Left lung (tissue), 14 donors: ENCODE measurements at places on chromosomes 4 and X.
A peak's percentile ranks its signal among the peaks of the same experiment; 100 is the strongest.

DNA sequence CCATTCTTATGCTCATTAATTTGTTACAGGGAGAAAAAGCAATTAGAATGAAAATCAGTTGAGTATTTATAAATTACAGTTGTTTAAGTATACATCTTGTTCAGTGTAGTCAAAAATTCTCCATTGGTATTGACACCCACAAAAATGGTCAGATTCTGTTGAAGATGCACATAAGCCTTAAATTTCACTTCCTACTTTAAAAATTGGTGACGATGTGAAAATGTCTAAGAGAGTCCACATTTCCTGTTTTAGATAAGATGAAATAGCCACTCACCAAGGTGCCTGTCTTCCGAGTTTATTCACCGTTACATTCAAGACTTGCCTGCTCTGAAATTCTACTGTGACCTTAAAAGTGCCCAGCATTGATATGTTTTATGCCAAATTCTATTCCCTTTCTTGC, 93.6 kb downstream of the GPR143 start:
- no peak for DNase-seq

GRCh38 chr4:109665783-109666485, 37.3 kb downstream of the CASP6 start:
- DNase-seq = no peak

DNA sequence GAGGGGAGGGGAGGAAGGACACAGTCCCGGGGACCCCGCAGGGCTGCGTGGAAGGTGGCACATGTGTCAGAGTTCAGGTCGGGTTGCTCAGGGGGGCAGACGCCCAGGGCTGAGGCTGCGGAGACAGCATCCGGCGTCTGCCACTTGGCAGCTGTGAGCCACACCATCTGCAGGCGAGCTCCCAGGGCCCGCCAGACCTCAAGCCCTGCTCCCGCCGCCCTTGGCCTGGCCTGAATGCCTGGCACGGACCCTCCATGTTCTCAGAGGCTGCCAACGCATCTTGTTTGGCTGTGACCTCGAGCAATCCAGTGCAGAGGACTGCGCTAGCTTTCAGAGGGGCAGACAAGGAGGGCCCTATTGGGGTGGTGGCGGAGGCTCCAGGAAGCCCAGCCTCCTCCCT, 5.1 kb downstream of the BGN start:
- DNase-seq = no peak

DNA sequence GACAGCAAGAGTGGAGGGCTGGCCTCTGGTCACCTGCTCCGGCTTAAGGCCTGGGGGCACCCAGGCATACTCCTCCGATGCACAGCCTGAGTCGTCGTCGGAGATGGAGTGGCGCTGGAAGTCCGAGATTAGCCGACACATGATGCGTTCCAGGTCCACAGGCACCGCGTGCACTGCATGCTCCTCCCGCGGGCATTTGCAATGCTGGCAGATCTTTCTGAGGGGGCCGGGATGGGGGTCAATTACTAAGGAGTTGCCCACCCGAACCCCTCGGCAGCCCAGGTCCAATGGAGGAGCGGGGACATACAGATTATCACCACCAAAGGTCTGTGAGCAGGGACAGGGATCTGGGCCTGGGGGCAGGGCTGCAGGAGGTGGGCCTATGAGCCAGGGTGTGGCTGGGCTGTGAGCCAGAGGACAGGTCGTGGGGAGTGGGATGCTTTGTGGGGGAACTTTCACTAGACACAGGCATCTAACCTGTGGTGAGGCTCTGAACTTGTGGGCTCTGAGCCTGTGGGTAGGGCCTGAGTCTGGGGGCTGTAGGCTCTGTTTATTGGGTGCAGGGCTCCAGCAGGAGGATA, 2.4 kb downstream of the PRICKLE3 start:
- DNase-seq = no peak

DNA sequence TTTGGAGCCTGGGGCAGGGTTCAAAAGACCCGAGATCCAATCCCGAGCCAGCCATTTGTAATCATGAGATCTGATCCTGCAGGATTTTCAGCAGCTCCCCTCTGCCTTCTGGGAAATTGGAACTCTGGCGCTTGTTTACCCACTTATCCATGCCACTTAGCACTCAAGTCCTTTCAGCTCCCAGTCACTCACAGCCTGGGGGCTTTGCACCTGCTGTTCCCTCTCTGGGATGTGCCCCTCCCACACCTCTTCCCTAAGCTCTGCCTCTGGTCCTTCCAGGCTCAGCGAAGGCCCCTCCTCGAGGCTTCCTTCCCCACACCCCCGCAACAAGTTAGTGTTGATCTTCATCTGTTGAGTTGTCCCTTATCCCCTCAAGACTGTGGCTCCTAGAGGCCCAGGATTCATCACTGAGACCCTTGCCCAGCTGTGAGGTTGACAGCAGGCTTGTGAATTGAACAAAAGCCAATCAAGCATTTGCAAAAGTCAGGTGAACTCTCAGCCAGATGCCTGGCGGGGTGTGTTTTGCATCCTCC, 99.1 kb upstream of the AFAP1 start:
- DNase-seq = no peak

GRCh38 chr4:28402751-28403150, 1542.1 kb downstream of the STIM2 start:
- DNase-seq = no peak

DNA sequence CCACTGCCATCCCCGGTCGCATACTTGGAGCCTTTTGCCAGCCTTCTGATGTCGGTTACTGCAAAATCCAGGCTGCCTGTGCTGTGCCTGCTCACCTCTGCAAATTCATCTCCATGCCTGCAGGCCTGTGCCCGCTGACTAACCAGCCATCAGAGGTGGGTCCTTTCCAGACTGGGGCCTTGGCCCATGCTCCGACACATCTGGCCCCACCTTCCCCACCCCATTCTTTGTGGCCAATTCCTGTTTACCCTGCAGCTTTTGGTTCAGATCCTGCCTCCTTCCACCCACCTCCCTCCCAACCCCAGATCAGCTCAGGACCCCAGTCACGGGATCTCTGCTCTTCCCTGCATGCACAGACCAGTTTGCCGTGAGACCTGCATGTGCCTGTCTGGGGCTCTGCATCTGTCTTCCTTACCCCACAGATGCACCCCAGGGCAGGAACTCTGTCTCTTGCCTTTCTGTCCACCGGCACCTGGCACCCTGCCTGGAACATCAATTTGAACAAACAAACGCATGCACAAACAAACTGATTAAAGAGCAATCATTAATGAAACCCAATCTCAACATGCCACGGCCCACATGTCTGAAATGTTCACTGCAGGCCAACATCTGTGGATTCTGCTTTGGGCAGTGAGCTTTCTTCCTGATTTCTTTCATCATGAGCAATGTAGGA, 112.8 kb upstream of the PSAPL1 start:
- no peak for DNase-seq

- no peak for DNase-seq
Observed at GRCh38 chr4:176433983-176434382, 114.2 kb downstream of the SPCS3 start.

- DNase-seq = no peak
Observed at GRCh38 chr4:36411338-36411737, 129.9 kb downstream of the DTHD1 start.

DNA sequence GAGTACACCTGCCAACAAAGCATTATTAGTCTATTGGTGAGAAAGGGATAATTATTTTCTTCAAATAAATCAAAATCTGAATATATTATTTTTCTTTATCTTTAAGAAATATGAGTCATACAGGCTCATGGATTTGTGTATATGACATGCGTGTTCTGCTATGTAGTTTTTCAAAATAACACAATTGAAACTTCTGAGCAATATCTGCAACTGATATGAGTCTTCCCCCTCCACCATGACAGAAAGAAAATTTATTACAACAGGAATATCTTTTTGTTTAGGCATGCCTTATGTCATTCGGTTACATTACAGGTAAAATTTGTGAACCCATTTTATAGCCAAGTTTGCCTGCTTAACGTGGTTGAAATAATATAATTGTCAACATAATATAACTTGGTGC, 32.0 kb downstream of the TMPRSS11A start:
- DNase-seq = no peak

DNA sequence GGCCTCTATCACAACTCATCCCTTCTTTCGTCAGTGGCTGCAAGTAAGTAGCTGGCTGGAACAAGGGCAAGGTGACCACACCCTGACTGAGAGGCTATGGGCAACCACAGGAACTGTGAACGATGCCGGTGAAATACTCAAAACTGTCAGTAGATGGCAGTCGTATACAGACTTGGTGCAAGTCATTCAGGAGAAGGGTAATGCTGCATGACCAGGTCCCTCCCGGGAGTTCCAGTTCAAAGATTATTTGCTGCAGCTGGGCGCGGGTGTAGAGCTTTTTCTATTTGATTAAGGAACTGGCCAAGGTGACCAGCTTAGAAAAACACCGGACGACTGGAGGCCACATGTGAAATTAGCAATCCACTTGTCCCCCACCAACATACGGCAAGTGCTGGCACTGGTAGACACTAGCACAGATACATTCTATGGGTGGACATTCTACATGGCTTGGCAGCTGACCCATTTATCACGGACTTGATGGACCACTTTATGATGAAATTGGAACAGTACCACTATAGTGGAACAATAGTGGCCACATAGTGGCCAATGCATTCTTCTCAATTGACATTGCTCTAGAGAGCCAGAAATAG, 726.6 kb downstream of the TRAM1L1 start:
- peak; percentile 22 for DNase-seq

DNA sequence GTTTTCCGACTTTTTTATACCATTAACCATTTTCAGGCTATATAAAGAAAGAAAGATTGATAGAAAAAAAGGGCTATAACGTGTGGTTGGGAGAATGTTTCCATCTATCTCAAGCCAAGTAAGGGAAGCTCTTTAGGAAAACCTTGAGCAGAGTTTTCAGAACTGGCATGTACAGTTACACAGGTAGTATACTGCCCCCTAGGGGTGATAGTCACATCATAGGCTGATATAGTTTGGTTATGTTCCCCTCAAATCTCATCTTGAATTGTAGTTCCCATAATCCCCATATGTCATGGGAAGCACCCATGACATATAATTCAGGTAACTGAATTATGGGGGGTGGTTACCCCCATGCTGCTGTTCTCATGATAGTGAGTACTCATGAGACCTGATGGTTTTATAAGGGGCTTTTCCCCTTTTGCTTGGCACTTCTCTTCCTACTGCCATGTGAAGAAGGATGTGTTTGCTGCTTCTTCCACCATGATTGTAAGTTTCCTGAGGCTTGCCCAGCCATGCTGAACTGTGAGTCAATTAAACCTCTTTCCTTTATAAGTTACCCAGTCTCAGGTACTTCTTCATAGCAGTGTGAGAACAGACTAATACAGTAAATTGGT, 186.8 kb downstream of the TMA16 start:
- peak; percentile 17 for DNase-seq

DNA sequence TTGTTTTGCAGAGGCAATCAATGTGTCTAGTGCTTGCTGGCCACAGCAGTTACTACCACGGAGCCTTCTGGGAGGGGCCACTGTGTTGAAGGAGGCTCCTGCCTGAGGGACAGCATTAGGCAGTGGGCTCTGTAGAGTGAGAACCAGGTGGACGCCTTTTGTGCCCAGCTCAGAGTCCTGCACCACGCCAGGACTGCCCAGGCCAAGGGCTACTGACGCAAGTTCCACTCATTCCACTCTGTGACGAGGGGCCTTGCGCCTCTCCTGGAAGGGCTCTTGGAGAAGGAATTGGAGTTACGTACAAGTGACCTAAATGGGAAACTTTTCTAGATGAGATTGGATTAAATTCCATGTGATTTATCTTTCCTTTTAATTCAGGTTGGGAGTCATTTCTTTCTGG, 102.8 kb upstream of the MAGEE2 start:
- DNase-seq = no peak

- DNase-seq = no peak
Observed at GRCh38 chr4:95563638-95564337, 15.0 kb upstream of the UNC5C start.

DNA sequence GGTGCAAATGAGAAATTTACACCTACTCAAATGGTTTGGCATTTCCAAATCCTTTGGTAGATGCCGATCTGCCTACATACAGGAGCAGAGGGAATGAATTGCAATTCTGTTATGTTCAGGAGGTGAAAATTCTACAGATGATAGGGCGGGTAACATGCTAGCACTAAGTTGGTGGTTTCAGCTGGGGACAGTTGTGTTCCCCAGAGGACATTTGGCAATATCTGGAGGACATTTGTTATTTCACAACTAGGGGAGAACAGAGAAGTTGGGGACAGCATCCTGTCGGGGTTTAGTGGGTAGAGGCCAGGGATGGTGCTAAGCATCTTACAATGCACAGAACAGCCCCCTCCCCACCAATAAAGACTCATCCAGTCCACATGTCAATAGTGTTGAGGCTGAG, 96.5 kb upstream of the PUDP start:
- DNase-seq = no peak

- no peak for DNase-seq
Observed at GRCh38 chrX:74421740-74422352, 553 bp downstream of the SLC16A2 start.

DNA sequence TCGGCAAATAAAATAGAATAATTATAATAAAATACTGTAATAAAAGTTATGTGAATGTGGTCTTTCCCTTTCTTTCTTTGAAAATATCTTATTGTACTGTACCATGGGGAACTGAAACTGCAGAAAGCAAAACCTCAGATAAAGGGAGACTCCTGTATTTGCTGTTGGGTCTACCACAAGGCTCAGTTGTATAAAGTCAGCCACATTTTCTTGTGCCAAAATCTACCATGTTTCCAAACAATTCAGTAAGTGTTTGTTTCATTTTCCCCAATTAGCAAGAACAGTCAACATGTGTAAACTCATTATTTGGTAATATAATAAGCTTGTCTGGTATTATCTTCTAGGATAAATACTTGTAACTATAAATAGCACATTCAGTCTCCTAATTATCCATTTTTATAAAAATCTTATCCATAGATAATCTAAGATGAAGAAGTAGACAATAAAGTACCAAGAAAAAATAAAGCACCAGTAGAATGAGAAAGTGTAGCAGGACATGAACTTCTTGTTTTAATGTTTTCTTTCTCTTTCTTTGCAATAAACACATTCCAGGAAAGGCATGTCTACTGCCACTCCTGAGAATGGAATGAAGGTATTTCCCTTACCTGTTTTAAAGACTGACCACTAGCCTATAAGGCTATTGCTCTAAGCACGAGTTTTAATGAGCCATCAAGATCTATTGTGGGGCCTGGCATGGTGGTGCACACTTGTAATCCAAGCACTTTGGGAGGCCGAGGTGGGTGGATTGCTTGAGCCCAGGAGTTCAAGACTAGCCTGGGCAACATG, 15.0 kb upstream of the OTUD4 start:
- DNase-seq = no peak

DNA sequence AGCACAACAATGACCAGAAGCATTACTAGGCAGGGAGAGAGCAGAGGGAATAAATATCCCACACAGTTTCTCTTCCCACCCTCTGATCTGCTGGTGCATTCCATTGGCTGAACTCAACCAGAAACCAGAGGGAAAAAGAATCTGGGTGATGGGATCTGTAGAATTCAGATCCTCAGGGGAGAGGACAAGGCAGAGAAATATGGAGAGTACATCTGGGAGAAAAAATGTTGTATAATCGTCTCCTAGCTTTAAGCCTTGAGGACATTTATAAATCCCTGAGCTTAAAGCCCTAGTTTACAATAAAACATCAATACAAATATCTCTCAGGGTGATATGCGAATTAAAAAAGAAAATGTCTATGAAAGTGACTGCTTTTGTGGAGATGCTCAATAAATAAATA, 368.1 kb upstream of the MAD2L1 start:
- no peak for DNase-seq

- no peak for DNase-seq
Observed at GRCh38 chr4:25481648-25482047, 104.6 kb downstream of the ANAPC4 start.

- no peak for DNase-seq
Observed at GRCh38 chr4:177879851-177880250, 437.6 kb upstream of the AGA start.

GRCh38 chr4:104408878-104409277, 85.8 kb downstream of the CXXC4 start:
- DNase-seq = no peak
